Stimulated activated CD4-positive, alpha-beta T cell treated with anti-CD3 and anti-CD28 coated beads, Interleukin-1b, Interleukin-23, amount 100 ng/mL, for 4 hours (primary cell): ENCODE measurements at places on chromosomes 16 and 17.

GRCh38 chr17:28509789-28510188 is 3.6 kb downstream of the FOXN1 start:
- DNase-seq, result no peak

DNA sequence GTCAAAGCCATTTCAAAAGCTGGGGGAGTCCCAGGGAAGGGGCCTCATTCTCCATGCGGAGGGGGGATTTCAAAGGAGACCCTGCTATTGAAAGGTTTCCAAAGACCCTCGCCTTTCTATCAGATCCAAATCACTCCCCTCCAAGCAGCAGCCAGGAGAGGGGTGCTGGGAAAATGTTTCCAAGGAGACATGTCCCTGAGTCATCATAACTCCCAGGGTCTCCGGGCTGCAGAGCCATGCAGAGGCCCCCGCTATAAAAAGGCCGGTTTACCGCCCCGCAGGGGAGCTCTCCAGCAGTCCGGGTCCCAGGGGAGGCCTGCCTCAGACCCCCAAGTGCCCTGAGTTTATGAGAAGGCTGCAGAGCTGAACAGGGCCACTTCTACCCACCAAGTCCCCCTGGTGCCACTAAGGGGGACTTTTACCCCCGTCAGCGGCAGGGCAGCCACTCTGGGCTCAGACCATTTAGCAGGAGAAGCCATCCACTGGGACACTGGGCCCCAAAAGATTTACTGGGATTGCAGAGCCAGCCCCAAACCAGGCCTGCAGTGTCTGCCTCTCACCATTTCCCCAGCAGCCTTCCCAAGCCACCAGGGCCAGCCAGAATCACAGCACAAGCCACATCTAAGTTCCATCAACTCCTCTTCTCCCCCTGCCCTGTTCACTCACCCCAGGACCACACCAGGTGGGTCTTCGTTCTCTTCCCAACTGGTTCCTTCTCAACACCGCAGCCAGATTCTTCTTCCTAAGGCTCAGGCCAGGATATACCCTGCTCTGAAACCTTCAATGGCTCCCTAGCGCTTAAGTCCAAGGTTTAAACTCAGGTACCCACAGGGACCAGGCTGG is 234.4 kb downstream of the ZNF423 start:
- DNase-seq, result no peak

DNA sequence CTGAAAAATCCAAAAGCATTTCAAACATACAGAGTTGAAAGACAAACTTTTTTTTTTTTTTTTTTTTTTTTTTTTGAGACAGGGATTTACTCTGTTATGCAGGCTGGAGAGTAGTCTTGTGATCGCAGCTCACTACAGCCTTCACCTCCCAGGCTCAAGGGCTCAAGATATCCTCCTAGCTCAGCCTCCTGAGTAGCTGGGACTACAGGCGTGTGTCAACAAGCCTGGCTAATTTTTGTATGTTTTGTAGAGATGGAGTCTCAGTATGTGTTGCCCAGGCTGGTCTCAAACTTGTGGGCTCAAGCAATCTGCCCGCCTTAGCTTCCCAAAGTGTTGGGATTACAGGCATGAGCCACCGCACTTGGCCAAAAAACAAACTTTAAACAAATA is 64.2 kb upstream of the KIFC3 start:
- no peak for DNase-seq

DNA sequence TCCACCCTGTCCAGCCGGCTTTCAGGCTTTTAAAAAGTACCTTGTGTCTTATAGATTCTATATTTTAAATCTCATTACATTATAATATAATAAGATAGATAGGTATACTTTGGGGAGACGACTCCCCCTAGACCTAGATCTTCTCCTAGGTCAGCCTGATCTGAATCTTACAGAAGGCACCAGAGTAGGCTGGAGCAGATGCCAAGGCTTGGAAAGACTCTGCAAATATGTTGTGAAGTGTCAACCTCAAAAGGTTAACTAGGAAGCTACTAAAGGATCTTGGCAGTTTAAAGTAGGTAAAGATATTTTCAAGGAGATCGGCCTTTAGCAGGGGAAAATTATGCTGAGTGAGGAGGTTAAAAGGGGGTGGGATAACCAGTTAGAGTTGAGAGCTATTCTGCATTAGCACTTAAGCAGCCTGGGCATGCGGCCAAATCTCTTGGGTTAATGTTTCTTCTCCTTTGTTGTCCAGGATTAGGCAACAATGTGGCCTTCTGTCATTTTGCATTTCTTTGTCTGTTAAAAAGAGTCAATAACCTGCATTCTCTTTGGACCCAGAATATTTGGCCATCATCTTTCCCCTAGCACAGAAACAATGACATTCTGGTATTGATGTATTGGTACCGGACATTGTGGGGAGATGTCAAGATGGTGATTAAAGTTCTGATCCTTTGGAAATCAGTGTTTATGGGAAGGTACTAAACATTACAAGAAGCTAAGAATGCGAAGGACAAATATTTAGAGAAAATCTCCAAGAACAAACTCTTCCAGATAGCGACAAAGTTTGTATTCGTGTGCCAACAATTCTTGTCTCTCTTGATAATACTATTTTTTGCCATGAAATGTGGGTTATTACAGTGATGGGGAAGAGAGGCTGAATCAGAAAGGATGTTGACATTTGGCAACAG is 51.2 kb upstream of the DHX40 start:
- DNase-seq, result no peak

DNA sequence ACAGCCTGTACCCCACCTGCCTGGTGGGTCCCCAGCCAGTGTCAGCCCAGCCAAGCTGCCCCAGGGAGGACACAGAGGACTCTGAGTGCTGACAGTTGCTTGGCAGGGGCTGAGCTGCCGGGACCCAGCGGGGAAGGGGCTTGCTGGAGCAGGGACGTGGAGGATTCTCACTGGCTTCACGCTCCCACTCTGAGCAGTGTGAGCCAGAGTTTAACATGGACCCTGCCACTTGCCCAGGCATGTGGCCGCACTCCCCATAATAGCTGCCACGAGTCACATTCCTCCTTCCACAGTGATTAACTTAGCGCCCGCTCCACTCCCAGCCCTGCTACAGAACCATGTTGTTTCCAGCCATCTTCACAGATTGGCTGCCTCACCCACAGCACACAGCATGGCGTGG is 31.2 kb downstream of the SREBF1 start:
- no peak for DNase-seq

GRCh38 chr17:50624321-50624934 is 10.3 kb upstream of the ABCC3 start:
- no peak for DNase-seq

DNA sequence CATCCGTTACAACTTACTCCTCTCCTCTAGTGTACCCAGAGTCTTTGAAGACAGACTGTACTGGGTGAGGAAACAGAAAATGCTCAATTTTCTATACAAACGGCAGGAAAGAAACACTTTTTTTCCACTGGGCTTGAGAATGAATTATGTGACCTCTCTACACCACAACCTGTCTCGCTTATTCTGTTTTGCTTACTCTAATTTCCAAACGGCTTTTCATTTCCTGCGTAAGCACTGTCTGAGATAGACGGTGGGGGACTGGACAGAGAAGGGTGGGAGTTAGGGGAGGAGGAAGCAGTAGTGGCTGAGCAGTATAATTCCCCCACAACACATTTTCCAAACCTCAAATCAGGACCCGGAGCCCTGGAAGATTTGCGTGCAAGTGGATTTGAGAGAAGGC is 191.4 kb upstream of the SDK2 start:
- no peak for DNase-seq

GRCh38 chr17:80071116-80071841 is 30.1 kb upstream of the GAA start:
- no peak for DNase-seq

DNA sequence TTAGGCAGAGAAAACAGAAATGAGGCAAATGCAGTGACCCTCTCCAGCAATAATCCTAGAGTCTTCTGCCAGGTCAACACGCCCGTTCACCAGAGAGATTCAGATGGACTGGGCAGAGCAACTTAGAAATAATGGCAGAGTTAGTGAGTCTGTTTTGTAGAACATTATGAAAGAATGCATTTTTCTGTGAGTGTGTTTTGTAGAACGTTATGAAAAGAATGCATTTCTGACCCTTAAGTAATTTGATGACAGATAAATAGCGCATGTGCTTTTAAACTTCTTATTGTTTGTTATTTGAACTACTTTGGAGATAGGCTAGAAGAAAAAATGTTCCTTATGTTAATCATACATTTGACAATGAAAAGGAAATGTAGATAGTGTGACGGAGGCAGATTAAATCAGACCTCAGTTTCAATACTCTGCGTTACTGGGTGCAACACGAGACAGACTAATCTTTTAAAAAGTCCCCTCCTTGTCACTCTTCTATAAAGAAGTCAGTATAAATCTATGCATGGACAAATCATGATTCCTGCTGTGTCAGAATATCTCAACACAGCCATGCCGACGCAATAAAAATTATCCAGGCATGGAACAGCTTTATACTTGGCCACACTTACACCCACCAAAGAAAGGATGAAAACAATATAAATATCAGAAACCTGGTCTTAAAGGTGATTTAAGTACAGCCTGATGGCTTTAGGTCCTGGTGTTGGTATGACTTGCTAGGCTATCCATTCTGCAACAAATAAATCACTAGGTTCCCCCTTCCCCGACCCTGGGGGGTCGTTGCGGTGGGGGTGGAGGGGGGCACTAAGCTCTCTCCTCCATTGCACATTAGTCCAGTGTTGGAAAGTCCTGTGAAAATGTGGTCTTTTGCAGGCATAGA is 47.8 kb downstream of the MARCHF10 start:
- DNase-seq, result no peak

- no peak for DNase-seq
Measured at GRCh38 chr17:36001110-36001771, at the start of gene CCL15. Gene CCL15, minus strand, starts transcription at chr17:36001553. Its CDS starts 61 bp downstream, at chr17:36001492.

DNA sequence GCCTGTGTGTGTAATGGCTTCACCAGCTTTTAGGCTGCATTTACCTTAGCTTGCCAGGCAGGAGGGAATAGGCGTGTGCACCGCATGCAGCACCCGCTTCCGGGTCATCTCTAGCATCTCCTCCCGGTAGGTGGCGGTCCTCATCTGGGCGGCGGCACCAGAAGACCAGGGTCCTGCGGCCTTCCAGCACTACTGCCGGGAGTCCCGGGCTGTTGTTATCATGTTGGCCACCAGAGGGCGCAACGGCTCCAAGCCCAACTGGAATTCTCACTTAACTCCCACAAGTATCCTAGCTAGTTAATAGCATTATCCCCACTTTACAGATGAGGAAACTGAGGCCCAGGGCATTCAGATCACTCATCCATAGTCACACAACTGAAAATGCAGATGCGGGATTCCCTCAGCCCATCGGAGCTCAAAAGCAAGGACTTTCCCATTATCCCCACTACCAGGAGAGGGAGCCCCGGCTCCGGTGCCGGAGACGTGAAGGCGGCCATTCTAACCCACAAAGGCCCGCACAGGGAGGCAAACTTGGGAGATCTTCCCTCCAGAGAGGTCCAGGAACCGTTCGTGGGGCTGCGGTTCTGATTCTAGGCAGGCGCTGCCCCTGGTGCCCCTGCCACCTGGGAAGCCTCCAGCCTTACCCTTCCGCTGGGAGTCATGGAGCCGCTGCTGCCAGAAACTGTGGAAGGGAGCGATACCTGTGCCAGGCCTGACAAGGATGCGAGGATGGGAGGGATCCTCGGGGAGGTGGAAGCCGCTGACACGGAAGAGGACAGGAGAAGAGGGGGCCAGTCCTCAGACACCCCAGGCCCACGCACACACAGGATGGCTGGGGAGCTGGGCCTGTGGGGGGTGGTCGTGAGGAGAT is 23.9 kb downstream of the LGALS9 start:
- DNase-seq, result peak; percentile 51

- no peak for DNase-seq
Measured at GRCh38 chr16:89193576-89194293, 6.6 kb downstream of the SLC22A31 start.

DNA sequence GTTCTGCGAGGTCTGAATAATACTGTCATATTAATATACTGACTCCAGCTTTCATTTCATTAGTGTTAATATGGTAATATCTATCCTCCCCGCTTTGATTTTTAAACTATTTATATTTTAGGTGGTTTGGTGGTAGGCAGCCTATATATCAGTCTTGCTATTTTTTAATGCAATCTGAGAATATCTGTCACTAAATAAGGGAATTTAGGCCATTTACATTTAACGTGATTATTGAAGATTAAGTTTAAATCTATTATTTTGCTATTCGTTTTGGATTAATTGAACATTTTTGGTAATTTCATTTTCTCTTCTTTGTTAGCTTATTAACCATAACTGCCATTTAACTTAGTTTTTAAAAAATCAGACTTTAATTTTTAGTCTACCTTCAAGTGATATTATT is 247.7 kb upstream of the PMFBP1 start:
- no peak for DNase-seq

GRCh38 chr17:17109256-17109655 is 67.0 kb downstream of the MPRIP start:
- no peak for DNase-seq

DNA sequence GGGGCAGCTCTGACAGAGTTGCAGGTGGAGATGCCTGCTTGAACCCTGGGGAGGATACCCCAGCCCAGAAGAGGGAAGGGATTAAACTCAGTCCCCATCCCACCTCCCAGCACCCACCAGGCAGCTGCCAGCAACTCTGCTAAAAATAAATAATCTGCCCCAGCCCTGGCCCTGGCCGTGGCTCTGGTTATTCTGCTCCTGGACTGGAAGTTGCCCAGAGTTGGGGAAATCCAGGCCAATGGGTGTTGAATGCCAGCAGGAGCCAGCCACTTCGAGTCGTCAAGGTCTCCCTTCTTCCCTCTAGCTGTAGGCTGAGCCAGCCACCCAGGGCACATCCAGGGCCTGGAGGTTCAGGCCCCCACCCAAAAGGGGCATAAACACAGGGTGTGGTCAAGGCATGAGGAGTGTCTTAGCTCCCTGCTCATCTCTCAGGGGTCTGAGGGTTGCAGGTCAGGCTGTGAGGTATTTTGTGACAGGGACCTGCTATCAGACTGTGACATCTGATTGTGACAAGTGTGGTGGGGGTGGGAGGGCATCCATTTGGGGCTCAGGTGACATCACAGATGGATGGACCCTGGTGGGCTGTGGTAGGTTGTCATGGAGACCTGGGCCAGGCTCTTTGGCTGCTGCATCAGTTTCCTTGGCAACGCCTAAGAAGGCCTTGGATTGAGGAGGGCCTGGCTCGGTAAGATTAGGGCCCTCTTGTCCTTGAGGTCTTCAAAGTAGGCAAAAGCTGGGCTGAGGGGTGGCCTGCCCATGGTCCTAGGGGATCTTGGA is 1.0 kb upstream of the RRAD start:
- DNase-seq, result no peak

DNA sequence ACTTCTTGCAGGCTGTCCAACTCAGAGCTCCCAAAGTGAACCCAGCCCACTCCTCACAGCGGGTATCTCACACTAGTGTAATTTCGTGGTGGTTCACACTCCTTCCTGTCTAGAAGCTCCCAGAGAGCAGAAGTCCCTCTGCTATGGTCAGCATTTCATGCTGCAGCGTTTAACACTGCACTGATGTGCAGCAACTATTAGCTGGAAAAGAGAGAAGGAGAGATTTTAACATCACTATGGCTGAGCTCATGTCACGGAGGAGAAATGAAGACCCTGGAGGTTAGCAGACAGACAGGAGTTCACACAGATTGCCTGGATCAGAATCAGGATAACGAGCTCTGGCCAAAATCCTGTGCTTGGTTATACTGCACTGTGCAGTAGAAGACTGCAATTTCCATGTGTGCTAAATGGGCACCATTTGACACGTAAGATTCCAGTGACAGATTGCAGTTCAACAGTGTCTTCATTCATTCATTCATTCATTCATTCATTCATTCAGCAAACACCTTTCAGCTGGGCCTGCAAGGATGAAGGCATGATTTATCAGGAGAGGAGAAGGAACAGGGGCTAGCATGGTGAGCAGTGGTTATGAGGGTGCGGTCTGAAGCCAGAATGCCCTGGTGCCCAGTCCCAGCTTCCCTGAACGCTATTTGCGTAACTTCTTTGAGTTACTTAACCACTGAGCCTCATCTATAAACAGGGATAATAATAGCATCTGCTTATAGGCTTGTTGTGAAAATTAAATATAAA is 5.3 kb upstream of the CCL1 start:
- DNase-seq, result no peak
